NCI-H1417 treated with DMSO at 0.1 percent for 48 hours (cell line): ENCODE measurements at places on chromosomes 11 and 22.

- DNase-seq = no peak
Observed at GRCh38 chr11:125724125-125724524, 22.0 kb upstream of the PATE1 start.

GRCh38 chr11:119591836-119592310 lies 137.1 kb downstream of the NECTIN1 start:
- no peak for DNase-seq

DNA sequence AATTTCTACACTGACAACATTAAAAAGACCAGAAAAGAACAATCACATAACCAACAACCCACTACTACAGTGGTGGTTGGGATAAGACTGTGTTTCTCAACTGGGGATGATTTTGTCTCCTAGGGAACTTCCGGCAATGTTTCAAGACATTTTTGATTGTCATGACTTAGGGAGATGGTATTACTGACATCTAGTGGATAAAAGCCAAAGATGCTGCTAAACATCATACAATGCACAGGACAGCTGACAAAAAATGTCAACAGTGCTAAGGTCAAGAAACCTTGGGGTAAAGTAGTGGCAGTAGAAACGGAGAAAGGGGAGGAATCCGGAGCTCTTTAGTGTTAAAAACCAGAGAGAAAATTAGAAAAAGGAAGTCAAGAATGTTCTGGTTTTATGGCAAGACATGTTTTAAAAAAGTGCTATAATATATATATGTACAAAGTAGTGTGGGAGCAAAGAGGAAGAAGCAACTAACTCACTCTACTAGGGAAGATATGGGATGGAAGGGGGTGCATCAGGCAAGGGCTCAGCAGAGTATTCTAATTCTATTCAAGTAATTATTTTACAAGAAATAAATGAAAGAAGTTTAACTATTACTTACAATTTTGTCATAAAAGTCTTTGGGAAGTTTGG lies 37.2 kb downstream of the CKAP5 start:
- DNase-seq = no peak

DNA sequence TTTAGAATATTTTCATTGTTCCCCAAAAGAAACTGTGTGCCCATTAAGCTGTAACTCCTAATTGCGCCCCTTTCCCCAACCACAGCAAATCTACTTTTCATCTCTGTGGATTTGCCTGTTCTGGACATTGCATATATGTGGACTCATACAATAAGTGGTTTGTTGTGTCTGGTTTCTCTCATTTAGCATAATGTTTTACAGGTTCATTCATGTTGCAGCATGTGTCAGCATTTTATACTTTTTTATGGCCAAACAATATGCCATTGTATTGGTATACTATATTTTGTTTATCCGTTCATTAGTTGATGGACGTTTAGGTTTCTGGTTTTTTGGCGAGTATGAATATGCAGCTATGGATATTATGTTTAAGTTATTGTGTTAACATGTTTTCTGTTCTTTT lies 23.8 kb downstream of the NUCB2 start:
- DNase-seq = no peak

- DNase-seq = no peak
Observed at GRCh38 chr22:37633089-37633624, 6.3 kb upstream of the SH3BP1 start.
